ENCODE measurements at places on chromosomes 16 and 17. TPM values are rescaled to one million over a fixed set of nuclear protein-coding genes. Genes with fewer than 3 reads are reported as not detected.
A peak's percentile ranks its signal among the peaks of the same experiment; 100 is the strongest.

DNA sequence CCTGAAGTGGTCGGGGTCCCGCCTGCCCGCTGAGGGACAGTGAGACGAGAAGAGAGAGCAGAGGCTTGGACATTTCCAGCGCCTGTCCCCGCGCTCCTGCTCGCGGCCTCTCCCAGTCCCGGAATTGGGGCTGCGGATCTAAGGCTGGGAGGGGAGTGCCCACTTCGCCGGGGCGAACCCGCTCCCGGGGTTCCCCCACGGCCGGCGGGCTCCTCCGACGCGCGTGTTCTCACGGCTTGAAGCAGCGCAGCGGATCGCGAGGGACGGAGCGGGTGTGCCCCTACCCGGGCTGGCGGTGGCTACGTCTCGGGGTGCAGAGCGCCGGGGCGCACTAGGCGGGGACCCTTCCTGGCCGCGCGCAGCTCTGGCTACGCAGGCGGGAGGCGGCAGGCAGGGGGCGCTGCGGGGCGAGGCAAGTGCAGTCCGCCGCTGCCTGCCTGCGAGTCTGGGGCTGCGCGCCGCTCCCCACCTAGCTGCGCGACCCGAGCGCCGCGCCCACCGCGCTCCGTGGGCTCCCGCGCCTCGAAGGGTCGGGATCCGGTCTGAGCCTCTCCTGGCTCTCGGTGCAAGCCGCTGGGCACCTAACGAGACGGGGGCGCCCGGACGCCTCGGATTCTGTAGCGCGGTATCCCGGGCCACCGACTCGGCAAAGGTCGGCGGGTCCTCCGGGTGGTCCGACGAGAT is 1.2 kb downstream of the NGFR start:
- peaks cover 13% of the 10 kb centered on the region for H3K4me1 ChIP-seq
- no peaks in the 10 kb centered on the region for H3K36me3 ChIP-seq
- peaks cover 60% of the 10 kb centered on the region for H3K27me3 ChIP-seq
- DNase-seq: peak; percentile 35

- no peaks in the 10 kb centered on the region for H3K4me1 ChIP-seq
- DNase-seq: no peak
- no peaks in the 10 kb centered on the region for H3K36me3 ChIP-seq
- H3K27ac ChIP-seq: no peak overlapping the region
- no peaks in the 10 kb centered on the region for H3K27me3 ChIP-seq
- no peak overlapping the region for H3K4me3 ChIP-seq
Measured at GRCh38 chr17:41486809-41487530, 2.7 kb downstream of the KRT36 start.

GRCh38 chr16:48471435-48471834 is 86.2 kb upstream of the SIAH1 start:
- H3K4me3 ChIP-seq: no peak overlapping the region
- no peaks in the 10 kb centered on the region for H3K27me3 ChIP-seq
- no peak for DNase-seq
- no peaks in the 10 kb centered on the region for H3K4me1 ChIP-seq

DNA sequence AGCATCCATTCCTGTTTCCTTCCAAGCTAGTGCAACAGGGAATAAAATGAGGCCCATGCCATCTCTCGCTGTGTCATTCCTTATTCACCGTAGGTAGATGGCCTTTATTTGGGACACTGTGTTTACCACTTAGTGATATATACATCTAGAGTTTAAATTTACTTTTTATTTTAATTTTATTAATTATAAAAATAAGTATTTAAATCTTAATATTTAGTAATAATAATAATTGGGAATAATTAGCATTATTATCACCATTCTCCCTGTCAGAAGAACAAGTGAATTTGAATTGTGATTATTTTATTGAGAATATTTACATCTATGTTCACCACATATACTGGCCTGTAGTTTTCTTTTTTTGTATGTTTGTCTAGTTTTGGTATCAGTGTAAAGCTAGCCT is 692.9 kb upstream of the KIF2B start:
- no peak overlapping the region for H3K27ac ChIP-seq
- H3K36me3 ChIP-seq: no peaks in the 10 kb centered on the region
- no peaks in the 10 kb centered on the region for H3K27me3 ChIP-seq
- DNase-seq: no peak
- H3K4me1 ChIP-seq: no peaks in the 10 kb centered on the region

- no peaks in the 10 kb centered on the region for H3K27me3 ChIP-seq
- no peak for DNase-seq
- H3K27ac ChIP-seq: no peak overlapping the region
- H3K36me3 ChIP-seq: no peaks in the 10 kb centered on the region
Measured at GRCh38 chr17:51362811-51363585, 102.7 kb downstream of the UTP18 start.

DNA sequence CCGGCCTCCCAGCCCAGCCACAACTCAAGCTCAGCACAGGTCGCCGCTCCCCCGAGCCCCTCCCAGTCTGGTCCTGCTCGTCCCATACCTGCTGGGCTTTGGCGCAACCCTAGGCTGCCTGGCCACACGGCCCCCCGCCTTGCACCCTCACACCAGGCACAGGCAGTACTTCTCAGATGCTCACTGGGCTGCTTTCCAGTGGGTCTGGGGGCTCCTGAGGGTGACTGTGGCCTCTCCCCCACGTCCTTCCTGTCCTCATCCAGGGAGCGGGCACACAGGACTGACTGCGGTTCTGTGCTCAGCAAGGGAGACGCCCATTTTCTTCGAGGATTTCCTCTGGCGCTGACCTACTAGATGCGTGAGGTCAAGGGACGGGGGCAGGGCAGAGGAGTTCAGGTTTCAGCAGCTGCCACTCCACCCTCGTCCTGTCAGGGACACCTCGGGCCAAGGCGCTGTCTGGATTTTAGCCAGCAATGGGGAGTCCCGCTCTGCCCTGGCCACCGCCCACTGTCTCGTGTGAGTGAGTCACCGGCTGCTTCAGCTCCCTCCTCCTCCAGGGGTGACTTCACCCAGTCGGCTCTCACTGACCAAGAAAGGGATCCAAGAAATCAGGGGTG is 115.8 kb downstream of the NPIPB11 start:
- peaks cover 17% of the 10 kb centered on the region for H3K4me1 ChIP-seq
- H3K4me3 ChIP-seq: no peak overlapping the region
- H3K27me3 ChIP-seq: no peaks in the 10 kb centered on the region
- peak; percentile 98 for DNase-seq
- H3K27ac ChIP-seq: peak overlapping the region; percentile 61

GRCh38 chr17:66717641-66718058 is 117.3 kb upstream of the CACNG5 start:
- no peaks in the 10 kb centered on the region for H3K36me3 ChIP-seq
- H3K27ac ChIP-seq: no peak overlapping the region
- no peak for DNase-seq
- no peaks in the 10 kb centered on the region for H3K4me1 ChIP-seq

GRCh38 chr17:59149051-59149450 is 5.9 kb downstream of the SKA2 start:
- H3K27ac ChIP-seq: no peak overlapping the region
- H3K4me3 ChIP-seq: no peak overlapping the region
- H3K4me1 ChIP-seq: peaks cover 9% of the 10 kb centered on the region
- no peaks in the 10 kb centered on the region for H3K27me3 ChIP-seq
- no peak for DNase-seq

GRCh38 chr16:69863401-69864281 is 87.5 kb upstream of the CLEC18A start:
- H3K27me3 ChIP-seq: no peaks in the 10 kb centered on the region
- no peak overlapping the region for H3K27ac ChIP-seq
- H3K4me3 ChIP-seq: no peak overlapping the region
- H3K4me1 ChIP-seq: peaks cover 27% of the 10 kb centered on the region
- DNase-seq: no peak
- no peaks in the 10 kb centered on the region for H3K36me3 ChIP-seq

DNA sequence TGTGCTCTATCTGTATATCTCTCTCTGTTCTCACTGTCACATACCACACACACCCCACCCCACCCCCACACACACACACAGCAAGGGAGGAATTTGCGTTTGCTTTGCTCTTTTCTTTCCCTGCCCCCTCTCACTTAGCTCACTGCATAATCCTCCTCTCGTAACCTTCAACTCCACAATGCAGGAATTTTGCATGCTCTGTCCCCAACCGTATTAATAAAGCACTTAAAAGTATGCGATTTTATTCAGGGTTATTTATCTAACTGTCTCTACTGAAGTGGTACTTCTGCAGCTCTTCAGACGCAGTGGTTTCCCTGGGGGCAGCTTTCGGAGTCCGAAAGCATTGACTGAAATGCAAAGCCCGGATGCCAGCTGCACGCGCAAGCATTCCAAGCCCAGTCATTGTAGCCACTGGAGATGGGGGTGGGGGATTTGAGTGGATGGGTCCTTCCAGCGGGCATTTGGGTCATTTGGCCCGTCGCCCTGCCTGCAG is 105.4 kb upstream of the RBFOX1 start:
- no peaks in the 10 kb centered on the region for H3K27me3 ChIP-seq
- H3K36me3 ChIP-seq: no peaks in the 10 kb centered on the region
- H3K4me3 ChIP-seq: no peak overlapping the region
- no peaks in the 10 kb centered on the region for H3K4me1 ChIP-seq
- DNase-seq: no peak

DNA sequence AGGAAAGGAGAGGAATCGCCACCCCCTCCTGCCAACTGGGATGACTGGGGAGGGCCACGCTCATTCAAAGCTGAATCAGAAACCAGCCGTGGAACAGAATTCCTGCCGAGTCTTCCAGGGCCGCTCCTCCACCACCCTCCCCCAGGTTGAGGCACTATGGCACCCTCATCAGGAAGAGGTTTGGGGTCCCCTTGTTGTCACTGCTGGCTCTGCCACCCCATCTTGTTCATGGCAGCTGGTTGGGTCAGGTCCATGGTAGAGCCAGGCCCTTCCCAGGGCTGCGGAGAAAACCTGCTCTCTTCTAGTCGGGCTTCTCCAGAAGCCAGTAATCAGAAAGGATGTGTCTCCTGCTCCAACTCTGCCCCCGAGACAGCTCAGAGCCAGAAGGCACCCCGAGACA is 41.8 kb downstream of the KCNJ12 start:
- H3K4me3 ChIP-seq: no peak overlapping the region
- H3K27me3 ChIP-seq: no peaks in the 10 kb centered on the region
- no peak overlapping the region for H3K27ac ChIP-seq

The NPIPA8 gene
- 23.8 TPM for polyA plus RNA-seq

The TMED6 gene
- polyA plus RNA-seq: not detected

The PIK3R5 gene
- polyA plus RNA-seq: 3.3 TPM

The CBLN1 gene
- polyA plus RNA-seq: 1.0 TPM

The PPP4C gene
- polyA plus RNA-seq: 39.2 TPM

Measured in adrenal gland (tissue), 19 donors.